Stimulated activated CD4-positive, alpha-beta T cell treated with anti-CD3 and anti-CD28 coated beads, Interleukin-12 subunit alpha, Interleukin-12 subunit beta, amount 100 ng/mL, for 4 hours (primary cell): ENCODE measurements at places on chromosomes 11 and 22.
A peak's percentile ranks its signal among the peaks of the same experiment; 100 is the strongest.

- DNase-seq, result no peak
Observed at GRCh38 chr11:2091112-2091746, 48.0 kb downstream of the IGF2 start.

GRCh38 chr11:75432911-75433321 lies at the start of gene KLHL35:
KLHL35 (minus strand) TSS chr11:75433203; CDS start chr11:75430629, 2,574 bp downstream.
- no peak for DNase-seq

GRCh38 chr22:20180245-20180630 lies 29.4 kb upstream of the CCDC188 start:
- no peak for DNase-seq

- DNase-seq, result no peak
Observed at GRCh38 chr22:22605074-22605404, 39.4 kb upstream of the GGTLC2 start.

DNA sequence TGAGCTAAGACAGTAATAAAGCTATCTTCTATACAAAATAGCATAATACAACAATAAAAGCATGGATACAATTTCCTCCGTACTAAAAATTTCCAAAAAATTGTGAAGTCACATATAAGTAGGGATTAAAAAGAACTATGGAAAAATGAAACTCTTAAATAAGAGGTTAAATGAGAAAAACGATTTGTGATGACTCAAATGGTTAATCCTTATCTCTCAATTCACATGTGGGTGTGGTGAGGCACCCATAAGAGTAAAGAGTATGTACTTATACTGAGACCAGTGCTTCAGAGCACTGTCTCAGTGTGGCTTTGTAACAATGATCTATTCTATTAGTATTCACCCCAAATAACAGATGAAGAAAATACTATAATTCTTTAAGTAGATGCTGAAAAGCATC lies 25.0 kb upstream of the CCDC34 start:
- no peak for DNase-seq

GRCh38 chr11:70270877-70271648 lies 573 bp downstream of the PPFIA1 start:
- peak; percentile 32 for DNase-seq

GRCh38 chr11:119625206-119625978 lies 103.6 kb downstream of the NECTIN1 start:
- DNase-seq, result no peak
